Renal pelvis (tissue), 12 donors: ENCODE measurements at places on chromosomes 2 and 18.
A peak's percentile ranks its signal among the peaks of the same experiment; 100 is the strongest.

DNA sequence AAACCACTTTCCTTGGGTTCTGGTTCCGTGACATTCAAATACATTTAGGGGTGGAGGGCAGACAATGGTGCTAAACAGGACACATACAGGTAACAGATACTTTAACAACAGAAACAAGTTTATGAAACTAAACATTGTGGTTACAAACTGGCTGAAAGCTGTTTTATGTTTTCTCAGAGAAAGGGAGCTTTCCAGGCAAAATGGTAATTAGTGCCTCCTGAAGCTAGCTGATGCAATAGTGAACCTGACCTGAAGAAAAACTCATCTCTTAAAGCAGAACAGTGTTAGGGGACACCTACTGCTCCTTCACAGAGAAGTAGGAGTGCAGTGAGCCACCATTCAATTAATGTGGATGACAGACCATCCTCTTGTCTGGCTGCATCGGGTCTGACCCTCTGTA, 138.9 kb downstream of the CCDC148 start:
- DNase-seq, result no peak

- no peak for DNase-seq
Measured at GRCh38 chr2:227848146-227848545, 23.3 kb upstream of the DAW1 start.

- no peak for DNase-seq
Measured at GRCh38 chr2:98561902-98562695, 46.2 kb downstream of the COA5 start.

GRCh38 chr2:227870710-227871374, 589 bp upstream of the DAW1 start:
- no peak for DNase-seq

- DNase-seq, result no peak
Measured at GRCh38 chr2:112121682-112122254, 16.4 kb upstream of the FBLN7 start.

DNA sequence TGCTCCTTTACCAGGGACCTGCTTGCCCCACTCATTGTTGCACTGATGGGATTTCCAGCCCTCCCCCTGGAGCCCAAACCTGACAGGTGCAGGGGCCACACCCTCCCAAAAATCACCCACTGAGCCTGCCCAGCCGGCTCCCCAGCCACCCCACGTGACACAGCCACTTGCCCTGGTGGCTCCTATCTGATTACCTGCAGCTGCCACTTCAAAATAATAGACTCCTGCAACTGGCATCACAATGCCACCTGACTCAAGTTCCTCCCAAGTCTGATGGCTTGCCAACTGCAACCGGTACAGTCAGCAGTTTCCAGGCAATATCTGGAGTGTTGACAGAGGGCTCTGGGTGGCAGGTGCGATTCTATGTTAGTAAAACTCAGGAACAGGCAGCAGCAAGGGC, 66.2 kb downstream of the CRACDL start:
- DNase-seq, result peak; percentile 10

GRCh38 chr2:121237980-121238665, 46.9 kb downstream of the TFCP2L1 start:
- no peak for DNase-seq
